ENCODE measurements at places on chromosomes 12 and 14. TPM values are rescaled to one million over a fixed set of nuclear protein-coding genes. Genes with fewer than 3 reads are reported as not detected.

The CLEC14A gene
- 27.9 TPM for total RNA-seq

The CD163L1 gene
- total RNA-seq, result 7.4 TPM

The C12orf50 gene
- 0.22 TPM for total RNA-seq

The ANKLE2 gene
- total RNA-seq, result 63.6 TPM

The TCL1B gene
- not detected for total RNA-seq

The CMTM5 gene
- 5.9 TPM for total RNA-seq

The RHEBL1 gene
- total RNA-seq, result 0.77 TPM

The ANO4 gene
- 3.1 TPM for total RNA-seq

The GDF11 gene
- total RNA-seq, result 22.3 TPM

The SYNJ2BP gene
- 33.1 TPM for total RNA-seq

The ANG gene
- total RNA-seq, result 5.1 TPM

The GLT8D2 gene
- 57.2 TPM for total RNA-seq

The KRT83 gene
- not detected for total RNA-seq

The BCL2L2 gene
- total RNA-seq, result 29.7 TPM

The PRICKLE1 gene
- 21.8 TPM for total RNA-seq

The LYZ gene
- total RNA-seq, result 104 TPM

The RTN1 gene
- 88.2 TPM for total RNA-seq

The CIDEB gene
- total RNA-seq, result 17.5 TPM

The VSIG10 gene
- total RNA-seq, result 37.6 TPM

The HOXC13 gene
- total RNA-seq, result not detected

The SLC38A4 gene
- total RNA-seq, result 0.88 TPM

The RFX4 gene
- 0.11 TPM for total RNA-seq

The CCDC88C gene
- total RNA-seq, result 32.2 TPM

The KRT78 gene
- total RNA-seq, result 2.6 TPM

The VPS33A gene
- total RNA-seq, result 29.2 TPM

The PPP1CC gene
- 220 TPM for total RNA-seq

The GNB3 gene
- total RNA-seq, result 223 TPM

The P2RX7 gene
- total RNA-seq, result 4.0 TPM

The RND1 gene
- 2.3 TPM for total RNA-seq

The SLC25A47 gene
- 0.22 TPM for total RNA-seq

The ING4 gene
- total RNA-seq, result 121 TPM

The TMEM119 gene
- total RNA-seq, result 51.7 TPM

The GUCY2C gene
- 0.11 TPM for total RNA-seq

The DCAF11 gene
- 67.2 TPM for total RNA-seq

The TPH2 gene
- not detected for total RNA-seq

The GZMB gene
- not detected for total RNA-seq

The TWF1 gene
- 93.8 TPM for total RNA-seq

The GPR68 gene
- 2.1 TPM for total RNA-seq

The CPSF2 gene
- 40.8 TPM for total RNA-seq

The RASAL1 gene
- total RNA-seq, result 2.9 TPM

The FANCM gene
- 17.6 TPM for total RNA-seq

The MSI1 gene
- 121 TPM for total RNA-seq

The RILPL1 gene
- total RNA-seq, result 10.7 TPM

The BATF gene
- 2.1 TPM for total RNA-seq

The OTOGL gene
- total RNA-seq, result 0.60 TPM

The HRK gene
- total RNA-seq, result 0.60 TPM

The RNASE7 gene
- total RNA-seq, result 0.55 TPM

The PMEL gene
- total RNA-seq, result 363 TPM

The PZP gene
- not detected for total RNA-seq

The SLC7A7 gene
- total RNA-seq, result 4.1 TPM

The OXA1L gene
- total RNA-seq, result 54.7 TPM

The REM2 gene
- 2.0 TPM for total RNA-seq

The UBC gene
- 791 TPM for total RNA-seq

The KCNC2 gene
- 7.5 TPM for total RNA-seq

The OTX2 gene
- total RNA-seq, result 538 TPM
